T-helper 1 cell (primary cell): ENCODE measurements at places on chromosomes 4 and X.

- DNase-seq, result no peak
Measured at GRCh38 chr4:2075171-2075986, 16.3 kb downstream of the NAT8L start.

GRCh38 chr4:111136967-111137366 is 514.1 kb upstream of the PITX2 start:
- DNase-seq, result no peak

DNA sequence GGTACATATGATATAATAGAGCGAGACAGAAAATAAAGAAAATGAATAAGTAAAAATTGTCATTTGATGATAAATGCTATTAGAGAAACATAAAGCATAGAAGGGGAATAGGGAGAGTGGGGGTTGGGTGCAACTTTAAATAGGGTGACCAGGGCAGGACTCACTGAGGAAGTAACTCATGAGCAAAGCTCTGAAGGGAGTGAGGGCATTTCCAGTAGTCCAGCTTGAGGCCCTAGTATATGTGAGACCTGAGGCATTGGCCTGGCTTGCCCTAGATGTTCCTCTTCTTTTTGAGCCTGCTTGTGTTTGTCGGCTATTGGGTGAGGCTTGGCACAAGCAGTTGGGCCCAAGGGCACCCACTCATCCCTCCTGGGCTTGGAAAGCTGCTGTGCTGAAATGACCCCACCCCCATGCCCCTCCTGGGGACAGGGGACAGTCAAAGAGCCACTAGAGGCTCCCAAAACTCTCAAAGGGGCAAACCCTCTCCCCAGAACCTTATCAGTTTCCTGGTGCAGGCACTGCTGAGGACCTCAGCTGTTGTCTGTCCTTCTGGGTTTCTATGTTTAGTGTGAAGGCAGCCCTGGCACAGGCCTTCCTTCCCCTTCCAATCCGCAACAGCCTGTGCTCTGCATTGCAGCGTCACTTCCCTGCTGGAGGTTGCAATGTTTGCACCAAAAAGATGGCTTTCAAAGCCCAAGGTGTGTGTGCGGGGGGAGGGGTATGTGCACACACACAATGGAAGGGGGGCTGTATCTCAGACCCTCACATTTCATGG is 40.1 kb downstream of the APLN start:
- DNase-seq, result no peak

GRCh38 chrX:66760651-66761050 is 121.8 kb upstream of the EDA2R start:
- no peak for DNase-seq

GRCh38 chr4:137960371-137961050 is 281.6 kb downstream of the SLC7A11 start:
- no peak for DNase-seq

DNA sequence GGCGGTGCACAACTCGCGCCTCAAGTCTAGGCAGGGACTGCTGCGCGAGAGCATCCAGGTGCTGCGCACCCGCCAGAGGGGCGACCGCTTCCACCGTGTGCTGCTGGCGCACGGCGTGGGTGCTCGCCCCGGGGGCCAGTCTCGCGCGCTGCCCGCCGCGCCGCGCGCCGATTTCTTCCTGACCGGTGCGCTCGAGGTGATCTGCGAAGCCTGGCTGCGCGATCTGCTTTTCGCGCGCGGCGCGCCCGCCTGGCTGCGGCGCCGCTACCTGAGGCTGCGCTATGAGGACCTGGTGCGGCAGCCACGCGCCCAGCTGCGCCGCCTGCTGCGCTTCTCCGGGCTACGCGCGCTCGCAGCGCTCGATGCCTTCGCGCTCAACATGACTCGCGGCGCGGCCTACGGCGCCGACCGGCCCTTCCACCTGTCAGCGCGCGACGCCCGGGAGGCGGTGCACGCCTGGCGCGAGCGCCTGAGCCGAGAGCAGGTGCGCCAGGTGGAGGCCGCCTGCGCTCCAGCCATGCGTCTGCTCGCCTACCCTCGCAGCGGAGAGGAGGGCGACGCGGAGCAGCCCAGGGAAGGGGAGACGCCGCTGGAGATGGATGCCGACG is 1.3 kb downstream of the CHST7 start:
- DNase-seq, result peak; percentile 49

- no peak for DNase-seq
Measured at GRCh38 chrX:11189097-11189496, 78.0 kb downstream of the HCCS start.

DNA sequence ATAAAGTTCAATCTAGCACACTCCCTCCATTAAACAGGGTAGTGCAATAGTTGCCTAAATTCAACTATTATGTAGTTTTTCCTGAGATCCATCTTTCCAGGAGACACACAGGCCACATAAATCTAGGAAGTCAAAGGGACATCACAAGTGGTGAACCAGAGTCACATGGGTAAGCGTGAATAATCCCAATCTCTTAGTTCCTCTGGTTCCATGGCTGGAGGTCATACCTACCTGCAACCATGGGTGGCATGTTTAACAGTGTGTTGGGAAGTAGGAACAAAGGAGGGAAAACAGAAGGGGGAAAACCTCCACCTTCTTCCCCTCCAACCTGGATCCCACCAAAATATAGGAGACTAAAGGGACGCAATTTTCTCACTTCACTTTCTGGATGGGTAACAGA is 2651.6 kb downstream of the ARAP2 start:
- DNase-seq, result no peak

- DNase-seq, result no peak
Measured at GRCh38 chrX:31747411-31747810, 675.6 kb upstream of the FTHL17 start.

DNA sequence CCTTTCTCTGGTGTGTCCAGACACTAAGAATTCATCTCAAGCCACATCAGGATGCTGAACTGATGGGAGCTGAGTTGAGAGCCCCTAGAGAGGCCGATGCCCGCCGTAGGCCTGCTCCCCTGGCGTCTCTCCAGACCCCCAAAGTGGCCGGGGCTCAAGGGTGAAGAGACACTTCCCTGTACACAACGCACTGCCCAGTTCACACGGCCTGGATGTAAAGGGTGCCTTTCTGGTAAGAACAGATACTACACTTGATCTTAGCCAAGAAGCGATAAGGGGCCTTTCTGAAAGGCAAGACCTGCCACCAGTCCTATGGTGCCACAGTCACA is 5.1 kb upstream of the TREX2 start:
- DNase-seq, result no peak

GRCh38 chr4:159206427-159206871 is 103.6 kb downstream of the RAPGEF2 start:
- DNase-seq, result no peak

- peak; percentile 17 for DNase-seq
Measured at GRCh38 chr4:7647600-7648543, 213.1 kb upstream of the PSAPL1 start.

DNA sequence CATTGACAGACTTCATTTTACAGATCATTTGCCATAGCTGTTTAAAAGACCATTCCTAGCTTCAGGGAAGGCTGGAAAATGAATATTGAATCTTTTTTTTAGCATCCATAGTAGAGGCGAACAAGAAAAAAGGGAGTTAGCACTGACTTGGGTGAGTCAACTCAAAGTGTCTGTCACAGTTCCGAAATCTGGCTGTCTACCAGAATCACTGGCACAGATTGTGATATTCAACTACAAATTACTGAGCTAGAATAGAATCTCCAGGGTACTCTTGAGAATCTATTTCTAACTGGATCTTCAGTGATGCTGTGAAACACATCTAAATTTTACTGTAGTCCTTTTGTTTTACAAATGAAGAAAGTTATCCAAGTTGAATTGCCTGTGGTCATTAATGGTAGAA is 31.5 kb downstream of the SEC24B start:
- no peak for DNase-seq

DNA sequence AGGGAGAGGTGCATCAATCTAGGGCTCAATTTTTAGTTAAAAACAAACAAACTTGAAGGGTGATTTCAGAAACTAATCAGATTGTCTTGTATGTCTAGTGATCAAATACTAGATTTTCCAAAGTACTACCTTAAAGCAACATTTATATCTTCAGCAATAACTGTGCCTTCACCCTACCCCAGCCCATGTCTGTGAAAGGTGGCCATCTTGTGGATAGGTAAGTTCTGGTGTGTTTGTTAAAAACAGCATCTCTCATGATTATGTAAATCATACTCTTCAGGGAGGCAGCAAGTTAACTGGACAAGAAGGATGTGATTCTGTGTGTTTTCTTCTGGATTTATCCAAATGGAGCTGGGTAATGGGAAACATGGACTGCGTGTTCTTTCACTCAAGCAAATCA is 81.4 kb upstream of the ACSL1 start:
- DNase-seq, result no peak

DNA sequence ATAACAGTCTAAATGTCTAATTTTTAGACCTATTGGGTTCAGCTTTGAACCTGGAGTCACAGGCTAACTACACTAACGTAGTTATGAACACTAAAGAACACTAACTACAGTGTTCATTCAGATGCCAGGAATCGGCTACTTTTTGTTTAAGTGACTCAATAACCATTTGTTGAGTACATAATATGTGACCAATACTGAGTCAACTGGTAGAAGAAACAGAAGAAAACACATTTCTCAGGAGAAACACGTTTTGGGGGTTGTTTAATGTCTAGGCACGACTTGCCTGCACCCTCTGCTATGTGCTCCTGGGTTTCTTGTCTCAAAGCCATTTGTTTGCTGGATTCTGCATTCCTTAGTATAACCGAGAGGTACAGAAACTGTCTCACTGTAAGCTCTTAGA is 18.6 kb upstream of the CLNK start:
- DNase-seq, result no peak

DNA sequence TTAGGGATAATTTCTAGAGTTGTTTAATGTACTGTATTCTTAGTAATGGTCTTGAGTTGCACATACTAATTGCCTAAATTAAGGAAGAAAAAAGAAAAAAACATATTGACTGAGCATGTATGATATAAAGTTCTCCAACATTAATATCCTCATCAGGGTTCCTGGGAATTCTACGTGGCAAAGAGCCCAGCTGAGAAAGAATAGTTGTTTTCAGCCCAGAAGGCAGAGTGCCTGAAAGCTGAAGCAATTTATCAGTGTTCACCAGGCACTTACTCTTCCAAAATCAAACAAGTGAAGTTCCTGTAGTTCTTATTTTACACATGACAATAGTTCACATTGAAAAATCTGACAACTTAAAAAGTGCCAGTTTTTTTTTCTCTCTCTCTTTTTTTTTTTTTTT is 27.7 kb downstream of the YIPF7 start:
- DNase-seq, result no peak

GRCh38 chr4:91471280-91471679 is 832.5 kb upstream of the GRID2 start:
- DNase-seq, result no peak

DNA sequence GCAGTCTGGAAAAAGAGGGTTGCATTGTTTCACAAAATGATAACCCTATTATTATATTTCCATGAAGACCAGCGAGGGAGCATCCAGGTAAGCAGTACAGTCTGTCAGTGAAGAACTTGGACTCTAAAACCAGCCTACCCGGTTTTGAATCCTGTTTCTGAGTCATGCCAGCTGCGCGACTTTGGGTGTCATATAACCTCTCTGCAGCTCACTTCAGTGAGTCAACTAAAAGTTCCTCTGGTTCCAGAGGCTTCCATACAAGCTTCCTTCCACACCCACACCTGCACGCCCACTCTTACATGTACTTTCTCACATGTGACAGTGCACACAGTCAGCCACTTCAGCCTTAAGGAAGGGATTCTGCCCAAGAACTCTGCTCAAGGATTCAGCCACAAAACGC is 49.8 kb upstream of the PRPS2 start:
- DNase-seq, result no peak

GRCh38 chr4:130210864-130211263 is 1114.9 kb downstream of the C4orf33 start:
- no peak for DNase-seq

GRCh38 chrX:50117476-50117875 is 83.3 kb downstream of the AKAP4 start:
- no peak for DNase-seq

GRCh38 chrX:49845701-49846403 is 16.7 kb downstream of the PAGE4 start:
- DNase-seq, result no peak

GRCh38 chrX:140764401-140764919 is 54.9 kb downstream of the LINC00632 start:
- DNase-seq, result no peak
